Neural progenitor cell (in vitro differentiated cells): ENCODE measurements at places on chromosomes 16 and 17. TPM values are rescaled to one million over a fixed set of nuclear protein-coding genes. Genes with fewer than 3 reads are reported as not detected.

Gene PAM16
- 17.0 and 40.8 TPM in 2 replicates for total RNA-seq

Gene LPO
- not detected in 2 replicates for total RNA-seq

DNA sequence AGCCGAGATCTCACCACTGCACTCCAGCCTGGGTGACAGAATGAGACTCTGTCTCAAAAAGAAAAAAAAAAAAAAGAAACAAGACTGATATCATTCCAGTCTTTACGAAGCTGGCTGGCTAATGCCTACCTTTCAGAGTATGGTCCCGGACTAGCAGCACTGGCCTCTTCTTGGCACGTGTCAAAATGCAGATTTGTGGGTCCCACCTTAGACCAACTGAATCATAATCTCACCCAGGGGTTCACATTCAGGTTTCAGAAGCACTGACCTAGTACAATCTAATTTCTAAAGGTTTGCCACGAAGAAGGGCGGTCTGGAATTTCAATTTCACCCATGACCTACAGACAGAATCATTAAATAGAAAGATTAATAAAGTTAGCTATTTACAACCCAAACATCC, 43.4 kb upstream of the GRIN2A start:
- no peak for DNase-seq

GRCh38 chr17:32118835-32119234, 23.5 kb upstream of the RHOT1 start:
- DNase-seq, result no peak

GRCh38 chr17:64411999-64412771, 21.5 kb upstream of the PECAM1 start:
- peak; percentile 87 for DNase-seq

DNA sequence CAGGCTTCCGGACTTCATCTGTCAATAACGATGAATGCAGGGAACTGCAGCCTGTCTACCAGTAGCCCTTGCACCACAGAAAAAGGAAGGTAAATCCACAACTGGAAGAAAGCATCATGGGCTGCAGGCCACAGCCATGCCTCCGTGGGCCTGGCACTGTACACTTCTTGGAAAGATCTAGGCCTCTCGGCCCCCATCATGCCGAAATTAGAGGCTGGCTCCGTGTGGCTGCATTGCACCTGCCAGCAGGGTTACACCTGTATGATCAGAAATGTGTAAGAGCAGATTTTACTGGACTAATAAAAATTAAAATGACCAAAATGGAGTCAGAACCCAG, 52.2 kb downstream of the SDK2 start:
- DNase-seq, result no peak

GRCh38 chr16:4465977-4466779, 8.2 kb downstream of the NMRAL1 start:
- DNase-seq, result no peak
